ENCODE measurements at places on chromosomes 2 and 18.

- DNase-seq, result no peak
Observed at GRCh38 chr18:48674758-48675351, 136.0 kb downstream of the CTIF start.

DNA sequence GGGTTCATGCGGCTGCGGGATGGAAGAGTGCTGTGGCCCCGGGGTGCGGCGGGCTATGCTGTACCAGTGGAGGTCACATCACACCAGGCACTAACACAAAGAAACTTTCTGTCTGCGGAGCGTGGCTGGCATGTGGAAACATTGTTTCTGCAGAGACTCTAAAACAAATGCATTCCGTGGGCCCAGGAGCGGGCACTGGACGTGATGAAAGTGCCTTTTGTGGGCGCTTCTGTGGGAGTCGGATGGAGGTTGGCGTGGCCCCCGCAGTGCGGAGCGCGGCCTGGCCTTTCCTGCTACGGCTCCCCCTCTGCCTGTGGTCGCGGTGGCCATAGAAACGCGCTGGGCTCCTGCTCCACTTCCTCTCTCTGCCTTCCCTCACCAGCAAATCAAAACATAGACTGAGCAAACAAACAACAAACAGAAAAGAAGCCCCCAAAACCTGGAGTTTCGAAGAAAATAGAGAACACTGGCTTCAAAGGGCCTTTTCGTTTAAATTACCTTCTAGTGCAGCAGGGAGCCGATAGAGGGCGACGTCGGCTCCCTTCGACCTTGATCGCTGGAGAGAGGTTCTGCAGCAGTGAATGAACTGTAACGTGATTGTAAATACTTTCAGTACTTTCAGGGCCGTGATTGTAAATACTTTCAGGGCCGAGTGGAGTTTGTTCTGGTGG lies 51.4 kb downstream of the KIF5C start:
- peak; percentile 31 for DNase-seq

GRCh38 chr2:154203902-154204301 lies 332.2 kb downstream of the GALNT13 start:
- DNase-seq, result no peak

GRCh38 chr2:137220438-137220993 lies 455.2 kb downstream of the THSD7B start:
- DNase-seq, result no peak

- no peak for DNase-seq
Observed at GRCh38 chr18:62942578-62942977, 227.2 kb downstream of the PHLPP1 start.

- DNase-seq, result no peak
Observed at GRCh38 chr2:101026253-101026701, 24.2 kb downstream of the RPL31 start.

GRCh38 chr2:2763351-2764000 lies 432.4 kb upstream of the MYT1L start:
- no peak for DNase-seq

- no peak for DNase-seq
Observed at GRCh38 chr2:218400930-218401881, 1.5 kb downstream of the CTDSP1 start.

- DNase-seq, result no peak
Observed at GRCh38 chr2:109377976-109378375, 235.8 kb downstream of the SEPTIN10 start.

DNA sequence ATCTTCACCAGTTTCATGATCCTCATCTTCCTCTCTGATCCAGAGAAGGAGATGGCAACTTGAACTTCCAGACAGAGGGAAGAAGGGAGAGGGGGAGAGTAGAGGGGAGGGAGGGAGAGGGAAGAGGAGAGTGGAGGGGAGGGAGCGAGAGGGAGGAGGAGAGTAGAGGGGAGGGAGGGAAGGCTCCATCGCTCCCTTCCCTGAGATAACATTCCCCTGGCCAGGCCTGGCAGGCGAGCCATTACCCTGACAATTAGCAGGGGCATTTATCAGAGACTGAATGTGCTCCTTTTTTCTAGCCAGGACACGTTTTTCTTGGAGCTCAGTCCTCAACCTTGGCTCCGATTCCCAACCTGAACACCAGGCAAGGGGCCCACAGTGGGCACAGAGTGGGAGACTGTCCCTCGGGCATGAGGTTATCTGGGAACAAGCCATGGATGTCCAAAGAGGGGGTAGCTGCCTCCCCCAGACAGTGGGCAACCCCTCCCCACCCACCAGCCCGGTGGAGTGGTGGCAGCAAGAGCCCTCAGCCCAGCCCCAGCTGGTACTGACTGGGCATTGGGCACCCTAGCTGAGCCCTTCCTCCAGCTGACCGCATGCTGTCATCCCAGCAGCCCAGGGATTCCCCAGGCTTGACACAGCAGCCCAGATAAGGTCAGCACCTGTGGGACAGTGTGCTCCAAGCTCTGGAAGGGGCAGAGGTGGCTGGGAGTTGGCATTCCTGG lies 81.8 kb downstream of the TNS1 start:
- DNase-seq, result no peak

DNA sequence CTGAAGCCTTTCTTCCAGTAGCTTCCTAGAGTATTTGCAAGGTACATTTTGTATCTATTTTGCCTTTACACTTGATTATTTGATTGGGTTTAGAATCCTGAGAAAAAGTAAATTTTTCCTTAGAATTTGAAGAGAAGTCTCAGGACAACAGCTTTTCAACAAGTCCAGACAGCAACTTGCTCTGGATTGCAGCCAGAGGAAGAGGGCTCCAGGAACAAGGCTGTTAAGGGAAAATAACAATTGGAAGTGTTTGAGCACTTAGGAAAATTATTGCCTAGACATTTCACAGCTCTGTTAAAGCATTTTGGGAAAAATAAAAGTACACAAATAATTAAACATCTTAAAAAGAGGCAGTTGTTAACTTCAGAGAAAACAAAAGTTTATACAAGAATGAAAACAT lies 58.3 kb upstream of the RAPGEF4 start:
- DNase-seq, result no peak

GRCh38 chr18:24876266-24876665 lies 415.8 kb downstream of the HRH4 start:
- DNase-seq, result no peak

DNA sequence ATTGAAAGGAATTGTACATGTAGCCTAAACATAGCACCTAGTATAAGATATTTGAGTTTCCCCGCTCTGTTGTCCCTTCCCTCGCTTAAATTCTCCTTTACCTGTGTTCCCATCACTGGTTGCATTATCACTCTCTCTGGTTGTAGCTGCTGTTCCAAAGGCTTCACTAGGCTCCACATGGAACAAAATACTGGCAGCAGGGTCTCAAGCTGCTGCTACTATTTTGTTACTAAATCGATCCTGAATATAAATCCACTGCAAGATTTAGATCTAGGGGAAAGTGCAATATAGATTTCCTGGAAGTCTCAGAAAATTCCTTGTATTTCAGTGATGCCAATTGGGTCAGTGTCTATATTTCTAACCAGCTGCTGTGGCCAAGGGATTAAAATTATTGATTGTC lies 443.5 kb downstream of the SATB2 start:
- no peak for DNase-seq

GRCh38 chr2:31578316-31578715 lies 2.4 kb downstream of the SRD5A2 start:
- DNase-seq, result no peak

- no peak for DNase-seq
Observed at GRCh38 chr2:71129902-71130151, 202 bp downstream of the MCEE start.

GRCh38 chr2:217195658-217196446 lies 336.0 kb upstream of the TNP1 start:
- DNase-seq, result no peak

- no peak for DNase-seq
Observed at GRCh38 chr2:73174941-73175662, 27.3 kb upstream of the NOTO start.

GRCh38 chr2:119483395-119483753 lies 40.9 kb downstream of the SCTR start:
- no peak for DNase-seq

DNA sequence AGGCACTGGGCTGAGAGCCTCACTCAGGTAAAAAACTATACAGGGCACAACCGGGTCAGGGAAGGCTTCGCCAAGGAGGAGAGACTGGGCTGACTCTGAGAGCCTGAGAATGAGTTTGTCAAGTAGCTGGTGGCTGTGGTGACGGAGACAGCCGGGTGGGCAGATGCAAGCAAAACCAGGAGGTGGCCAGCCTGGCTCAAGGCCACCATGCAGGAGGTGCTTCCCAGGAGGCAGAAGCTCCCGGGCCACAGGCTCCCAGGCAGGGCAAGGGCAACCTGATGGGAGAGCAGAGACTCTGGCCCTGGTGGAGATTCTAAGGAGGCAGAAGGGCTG lies 2.9 kb upstream of the INHBB start:
- no peak for DNase-seq

DNA sequence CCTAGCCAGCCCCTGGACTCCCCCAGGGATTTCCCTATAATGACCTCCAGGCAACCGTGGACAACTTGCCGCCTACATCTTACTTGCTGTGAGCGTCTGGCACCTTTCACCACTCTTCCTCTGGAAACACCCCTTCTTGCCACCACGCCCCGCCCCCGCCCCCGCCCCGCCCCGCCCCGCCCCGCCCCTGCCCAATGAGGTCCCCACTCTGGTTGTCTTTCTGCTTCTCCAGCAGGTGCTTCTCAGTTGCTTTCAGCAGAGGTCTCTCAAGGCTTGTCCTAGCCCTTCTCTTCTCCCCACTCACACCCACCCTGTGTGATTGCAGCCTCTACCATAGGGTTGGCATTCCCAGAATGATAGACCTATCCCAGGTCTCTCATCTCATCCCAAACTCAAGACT lies 214.5 kb downstream of the EN1 start:
- no peak for DNase-seq

GRCh38 chr2:48251437-48252148 lies 278.4 kb upstream of the STON1 start:
- no peak for DNase-seq

DNA sequence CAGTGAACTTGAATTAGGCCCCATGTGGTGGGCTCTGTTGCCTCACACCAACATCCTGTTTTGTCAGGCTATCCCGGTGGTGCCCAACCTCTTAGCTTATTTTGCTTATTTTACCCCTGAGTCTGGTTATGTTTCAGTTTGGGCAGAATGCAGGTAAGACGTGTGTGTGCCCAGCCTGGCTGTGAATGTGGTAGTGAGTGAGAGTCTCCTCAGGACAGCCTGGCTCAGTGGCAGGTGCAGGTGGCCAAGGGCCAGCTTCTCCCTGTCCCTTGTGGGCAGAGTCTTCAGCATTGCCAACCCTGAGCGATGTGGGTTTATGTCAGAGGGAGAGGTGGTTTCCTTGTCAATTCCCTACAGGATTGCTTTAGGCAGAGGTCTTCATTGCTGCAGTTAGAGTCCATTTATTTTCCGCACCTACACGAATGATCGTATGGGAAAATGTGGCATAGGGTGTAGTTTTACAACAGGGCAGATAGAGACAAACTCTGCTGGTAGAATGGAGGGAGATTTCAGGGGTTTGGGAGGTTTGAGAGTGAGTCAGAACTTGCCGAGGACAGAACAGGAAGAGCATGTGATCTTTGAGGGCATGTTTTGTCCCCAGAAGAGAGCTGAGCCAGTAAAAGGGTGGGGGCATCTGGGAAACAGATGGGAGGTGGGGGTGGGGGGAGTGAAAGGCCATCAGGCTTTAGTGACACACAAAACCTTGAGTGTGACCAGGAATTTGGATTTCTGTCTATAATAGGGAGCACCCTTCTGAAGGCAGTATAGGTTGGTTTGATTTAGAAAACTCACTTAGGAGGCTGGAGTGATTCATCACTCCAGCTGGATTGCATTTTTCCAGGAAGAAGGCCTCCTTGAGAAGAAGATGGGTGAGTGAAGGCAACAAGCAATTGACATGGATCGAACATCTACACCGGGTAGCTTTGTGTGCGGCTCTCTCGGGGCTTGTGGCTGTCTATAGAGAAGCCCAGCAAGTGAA lies 156.2 kb upstream of the CELF4 start:
- no peak for DNase-seq

DNA sequence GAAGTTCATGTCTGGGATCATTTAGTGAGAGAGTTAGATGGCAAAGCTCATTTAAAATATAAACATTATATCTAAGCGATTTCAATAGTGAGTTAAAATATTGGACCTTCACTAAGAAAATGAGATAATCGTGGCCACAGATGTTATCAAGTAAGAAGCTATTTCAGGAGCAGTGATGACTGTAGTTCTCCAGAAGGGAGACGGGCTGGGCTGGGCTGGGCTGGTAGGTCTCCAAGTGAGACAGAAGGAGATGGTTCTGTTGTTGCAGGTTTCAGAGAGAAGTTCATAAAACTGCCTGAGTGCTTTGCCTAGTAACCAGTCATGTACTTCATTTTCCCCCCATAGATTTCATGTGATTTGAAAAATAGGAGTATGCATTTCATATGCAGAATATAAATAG lies 130.1 kb upstream of the DAPL1 start:
- DNase-seq, result no peak

GRCh38 chr2:128503399-128504245 lies 185.0 kb upstream of the HS6ST1 start:
- no peak for DNase-seq

DNA sequence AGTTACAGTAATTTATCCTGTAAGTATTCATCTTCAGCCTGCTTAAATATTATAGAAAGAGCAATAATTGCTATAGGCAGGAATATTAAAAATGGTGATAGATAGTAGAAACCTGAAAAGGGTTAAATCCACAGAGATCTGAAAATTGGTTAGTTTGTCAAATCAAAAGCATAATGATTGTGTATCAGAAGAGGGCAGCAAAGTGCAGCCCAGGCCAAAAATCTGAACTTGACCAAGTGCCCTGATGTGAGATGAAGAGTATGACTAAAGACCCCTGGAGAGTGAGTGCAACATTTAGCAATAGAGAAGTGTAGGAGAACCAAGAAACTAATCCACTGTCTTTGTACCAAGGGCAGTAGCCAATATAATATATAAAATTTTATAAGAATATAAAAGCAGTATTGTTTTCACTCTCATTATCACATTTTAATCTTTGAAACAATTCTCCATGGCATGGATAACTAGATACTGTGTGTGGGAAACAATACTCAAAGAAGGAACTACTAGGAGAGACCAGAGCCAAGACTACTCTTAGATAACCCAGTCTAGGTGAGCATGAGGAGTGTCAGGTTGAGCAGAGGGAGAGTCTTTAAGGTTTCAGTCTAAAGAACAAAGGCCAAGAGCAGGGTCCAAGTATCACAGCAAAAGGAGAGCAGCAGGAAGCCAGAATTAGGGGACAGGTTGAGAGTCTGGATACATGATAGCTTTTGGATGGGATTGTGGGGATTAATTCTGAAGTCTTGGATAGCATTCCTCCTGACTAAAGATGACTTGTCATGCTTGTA lies 148.7 kb downstream of the CALCRL start:
- DNase-seq, result no peak

Measured in CD8-positive, alpha-beta memory T cell (primary cell).